Stimulated activated CD4-positive, alpha-beta T cell treated with anti-CD3 and anti-CD28 coated beads, Interleukin-1b, Interleukin-23, amount 100 ng/mL, for 1 hour (primary cell): ENCODE measurements at places on chromosomes 7 and 10.

GRCh38 chr10:114022766-114023597 is 20.7 kb upstream of the ADRB1 start:
- no peak for DNase-seq

- no peak for DNase-seq
Measured at GRCh38 chr7:1899196-1899595, 229.1 kb downstream of the ELFN1 start.

GRCh38 chr10:130026670-130027456 is 62.8 kb upstream of the EBF3 start:
- DNase-seq: no peak

GRCh38 chr10:121683816-121684215 is 85.6 kb upstream of the FGFR2 start:
- no peak for DNase-seq

DNA sequence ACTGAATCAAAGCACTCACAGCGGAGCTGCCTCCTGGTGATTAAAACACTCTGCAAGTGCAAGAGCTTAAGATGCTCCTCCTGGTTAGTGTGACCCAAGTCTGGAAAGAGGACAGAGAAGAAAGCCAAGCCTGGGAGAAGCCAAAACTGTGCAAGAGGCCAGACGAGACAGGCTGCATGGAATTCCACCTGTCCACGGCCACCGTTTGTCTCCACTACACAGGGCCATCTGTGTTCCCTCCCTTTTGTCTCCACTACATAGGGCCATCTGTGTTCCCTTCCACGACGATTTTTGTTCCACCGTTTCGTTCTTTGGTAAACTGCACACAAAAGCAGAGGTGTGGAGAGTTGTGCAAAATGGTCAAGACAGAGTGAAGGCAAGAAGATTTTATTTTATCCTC is 233.0 kb downstream of the DIP2C start:
- no peak for DNase-seq

DNA sequence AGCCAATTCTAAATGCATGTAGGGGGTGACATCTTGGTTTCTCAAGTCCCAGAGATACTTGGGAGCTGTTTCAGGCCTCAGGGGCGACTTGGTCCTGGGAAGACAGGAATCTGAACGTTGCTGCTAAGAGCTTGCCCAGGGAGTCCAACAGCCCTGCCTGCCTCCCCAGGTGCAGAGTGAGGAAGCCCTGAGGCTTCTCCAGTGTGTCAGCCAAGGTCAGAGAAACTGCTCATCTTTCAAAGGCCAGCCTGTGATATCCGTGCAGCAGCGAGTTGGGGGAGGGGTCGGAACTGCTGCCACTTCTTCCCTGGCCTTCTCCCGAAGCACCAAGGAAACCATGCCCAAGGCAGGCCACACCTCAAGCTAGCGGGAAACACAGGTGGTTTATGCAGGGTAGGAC is 9.7 kb downstream of the GDF2 start:
- no peak for DNase-seq

DNA sequence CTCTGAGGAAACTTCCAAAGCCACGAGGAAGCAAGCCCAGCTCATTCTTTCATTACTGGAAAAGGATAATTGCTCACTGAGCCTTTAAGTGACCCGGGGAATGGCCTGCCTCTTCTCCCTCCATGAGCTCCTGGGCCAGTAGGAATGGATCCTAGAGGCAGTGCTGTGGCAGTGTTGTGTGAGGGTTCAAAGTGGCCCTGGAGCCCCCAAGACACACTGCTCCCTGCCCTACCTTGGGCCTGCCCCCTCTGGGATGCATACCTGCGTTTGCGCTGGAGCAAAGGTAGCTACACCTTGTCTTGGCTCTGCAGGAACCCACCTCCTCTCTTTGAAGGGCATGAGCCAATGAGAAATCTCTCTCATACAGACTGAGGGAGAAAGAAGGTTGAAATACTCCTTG is 115.8 kb upstream of the ANLN start:
- no peak for DNase-seq

GRCh38 chr10:129522041-129522585 is 55.1 kb downstream of the MGMT start:
- DNase-seq: no peak

DNA sequence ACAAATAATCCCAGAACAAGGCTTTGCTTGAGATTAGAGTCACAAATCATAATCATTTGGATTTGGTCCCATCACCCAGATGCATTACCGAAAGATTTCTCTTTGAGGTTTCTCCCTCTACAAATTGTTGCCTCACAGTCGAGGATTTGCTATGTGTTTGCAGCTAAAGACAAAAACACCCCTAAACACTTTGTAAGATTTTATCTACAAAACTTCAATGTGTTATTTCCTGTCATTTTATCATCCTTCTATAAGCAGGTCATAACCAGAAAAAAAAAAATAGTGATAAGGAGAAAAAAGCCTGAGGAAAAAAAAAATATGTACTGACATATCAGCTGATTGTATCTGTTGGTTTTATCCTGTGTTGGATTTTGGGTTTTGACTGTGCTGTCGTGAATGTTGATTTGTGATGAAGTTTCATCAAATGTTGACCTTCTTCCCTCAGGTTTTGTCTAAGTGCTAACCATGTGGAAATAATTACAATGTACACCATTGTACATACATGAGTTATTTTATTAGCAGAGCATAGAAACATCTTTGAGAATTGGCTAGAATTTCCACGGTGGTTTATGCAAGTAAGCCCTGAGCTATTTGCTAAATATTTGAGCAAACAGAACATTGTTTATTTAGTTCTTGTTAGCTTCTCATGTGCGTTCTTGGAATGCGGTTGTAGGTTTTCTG is 274.4 kb downstream of the NEBL start:
- DNase-seq: no peak

DNA sequence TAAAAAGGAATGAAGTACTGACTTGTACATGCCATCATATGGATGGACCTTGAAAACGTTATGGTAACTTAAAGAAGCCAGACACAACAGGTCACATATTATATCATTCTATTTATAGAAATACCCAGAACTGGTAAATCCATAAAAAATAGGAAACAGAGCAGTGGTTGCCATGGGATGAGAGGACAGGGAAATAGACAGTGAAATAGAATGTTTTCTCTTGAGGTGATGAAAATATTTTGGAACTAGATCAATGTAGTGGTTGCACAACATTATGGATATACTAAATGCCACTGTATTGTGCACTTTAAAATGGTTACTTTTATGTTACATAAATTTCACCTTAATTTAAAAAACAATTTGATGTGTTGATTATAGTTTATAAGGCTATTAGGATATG is 318.5 kb downstream of the THSD7A start:
- no peak for DNase-seq

DNA sequence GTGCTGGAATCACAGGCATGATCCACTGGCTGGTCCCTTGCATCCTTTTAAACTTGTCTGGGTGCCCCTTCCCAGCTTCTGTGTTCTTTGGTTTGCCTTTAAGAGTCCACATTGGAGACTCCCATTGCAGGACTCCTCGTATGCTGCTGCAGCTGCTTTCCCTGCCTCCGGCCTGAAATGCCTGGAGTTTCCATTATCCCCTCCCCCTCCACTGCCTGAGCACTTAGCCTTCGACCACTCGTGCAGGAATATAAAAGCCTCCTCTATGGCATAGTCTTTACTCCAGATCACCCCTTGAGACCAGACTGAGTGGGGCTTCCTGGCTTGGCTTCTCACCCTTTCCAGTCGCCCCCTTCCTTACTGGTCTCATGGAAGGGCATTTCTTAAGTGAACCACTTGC is 80.2 kb downstream of the RHOBTB1 start:
- no peak for DNase-seq

GRCh38 chr7:116577320-116577871 is 52.6 kb downstream of the CAV1 start:
- no peak for DNase-seq

- DNase-seq: no peak
Measured at GRCh38 chr7:28891192-28891875, 66.8 kb downstream of the TRIL start.

- no peak for DNase-seq
Measured at GRCh38 chr7:81577642-81578340, 192.1 kb downstream of the HGF start.

DNA sequence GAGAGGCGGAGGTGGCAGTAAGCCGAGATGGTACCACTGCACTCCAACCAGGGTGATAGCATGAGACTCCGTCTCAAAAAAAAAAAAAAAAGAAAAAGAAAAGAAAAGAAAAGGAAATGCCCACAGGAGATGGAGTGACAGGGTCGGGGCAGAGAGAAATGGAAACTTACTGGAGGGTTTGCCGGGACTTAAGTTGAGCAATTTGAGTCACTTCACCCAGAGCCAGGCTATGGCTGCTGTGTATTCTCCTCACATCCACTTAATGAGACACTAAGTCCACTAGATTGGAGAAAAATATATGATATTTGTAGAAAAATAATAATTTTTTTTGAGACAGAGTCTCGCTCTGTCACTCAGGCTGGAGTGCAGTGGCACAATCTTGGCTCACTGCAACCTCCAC is 4.6 kb upstream of the PFKFB3 start:
- DNase-seq: no peak

DNA sequence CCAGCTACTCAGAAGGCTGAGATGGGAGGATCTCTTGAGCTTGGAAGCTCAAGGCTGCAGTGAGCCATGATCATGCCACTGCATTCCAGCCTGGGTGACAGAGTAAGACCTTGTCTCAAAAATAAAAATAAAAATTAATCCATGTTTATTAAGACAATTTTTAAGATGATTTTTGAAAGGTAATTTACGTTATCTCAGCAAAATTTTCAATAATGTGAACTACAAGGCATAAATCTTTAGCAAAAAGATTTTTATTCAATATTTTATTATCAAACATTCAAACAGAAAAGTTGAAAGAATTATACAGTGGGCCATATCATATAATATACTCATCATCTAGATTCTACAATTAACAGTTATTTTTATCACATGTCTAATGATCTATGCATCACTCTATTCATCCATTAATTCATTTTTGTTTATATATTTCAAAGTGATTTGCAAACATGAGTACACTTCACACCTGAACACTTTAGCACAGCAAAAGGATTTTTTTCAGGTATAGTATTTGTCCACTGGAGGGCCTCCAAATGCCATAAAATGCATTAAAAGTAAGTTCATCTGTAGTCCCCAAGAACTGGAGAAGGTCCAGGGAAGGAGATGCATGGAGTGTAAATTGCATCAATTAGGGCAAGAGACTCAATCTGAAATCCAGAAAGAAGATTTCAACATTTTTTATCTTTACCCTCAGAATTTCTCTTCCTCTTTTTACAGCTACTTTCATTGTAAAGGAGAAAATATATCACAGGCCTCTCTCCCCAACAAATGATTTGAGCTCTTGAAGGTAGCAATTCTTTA is 38.6 kb upstream of the RSBN1L start:
- DNase-seq: no peak

DNA sequence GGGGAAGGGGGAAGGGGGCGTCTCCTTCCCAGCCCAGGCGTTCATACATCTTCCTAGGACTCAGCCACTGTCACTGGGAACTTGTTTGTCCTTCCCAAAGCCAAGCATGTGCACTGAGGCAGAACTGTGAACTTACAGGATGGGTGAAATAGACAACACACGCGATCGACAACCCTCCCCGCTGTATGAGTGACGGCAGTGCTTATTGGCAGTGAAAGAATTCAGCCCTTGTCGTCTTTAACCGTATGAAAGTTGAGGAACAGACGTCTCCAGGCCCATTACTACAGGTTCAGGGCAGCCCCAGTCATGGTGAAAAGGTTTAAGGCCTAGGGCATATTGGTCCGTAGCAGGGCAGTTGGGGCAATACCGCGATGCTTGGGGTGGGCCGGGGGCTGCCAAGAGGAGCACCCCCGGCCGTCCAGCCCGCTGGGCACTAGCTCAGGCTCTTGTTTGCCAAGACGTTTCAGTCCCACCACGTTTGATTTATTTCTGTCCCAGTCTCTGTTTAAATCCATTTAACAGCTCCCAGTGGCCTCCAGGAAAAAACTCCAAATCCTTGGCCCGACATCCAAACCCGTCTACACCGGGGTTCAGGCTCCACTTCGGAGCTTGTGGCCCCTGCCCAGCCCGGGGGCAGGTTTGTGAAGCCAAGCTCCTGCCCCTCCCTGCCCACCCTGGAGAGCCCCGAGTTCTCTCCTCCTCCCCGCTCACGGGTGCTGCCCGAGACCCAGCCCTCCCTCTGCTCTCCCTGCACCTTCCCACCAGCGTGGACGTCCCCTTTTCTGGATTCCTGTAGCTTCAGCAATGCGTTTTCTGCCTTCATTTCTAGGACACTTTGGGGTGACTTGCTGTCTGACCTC is 159.8 kb downstream of the DNAJB6 start:
- DNase-seq: no peak

- DNase-seq: no peak
Measured at GRCh38 chr7:155296006-155296787, 1.5 kb upstream of the INSIG1 start.

- no peak for DNase-seq
Measured at GRCh38 chr10:101331956-101332355, 22.0 kb upstream of the BTRC start.

DNA sequence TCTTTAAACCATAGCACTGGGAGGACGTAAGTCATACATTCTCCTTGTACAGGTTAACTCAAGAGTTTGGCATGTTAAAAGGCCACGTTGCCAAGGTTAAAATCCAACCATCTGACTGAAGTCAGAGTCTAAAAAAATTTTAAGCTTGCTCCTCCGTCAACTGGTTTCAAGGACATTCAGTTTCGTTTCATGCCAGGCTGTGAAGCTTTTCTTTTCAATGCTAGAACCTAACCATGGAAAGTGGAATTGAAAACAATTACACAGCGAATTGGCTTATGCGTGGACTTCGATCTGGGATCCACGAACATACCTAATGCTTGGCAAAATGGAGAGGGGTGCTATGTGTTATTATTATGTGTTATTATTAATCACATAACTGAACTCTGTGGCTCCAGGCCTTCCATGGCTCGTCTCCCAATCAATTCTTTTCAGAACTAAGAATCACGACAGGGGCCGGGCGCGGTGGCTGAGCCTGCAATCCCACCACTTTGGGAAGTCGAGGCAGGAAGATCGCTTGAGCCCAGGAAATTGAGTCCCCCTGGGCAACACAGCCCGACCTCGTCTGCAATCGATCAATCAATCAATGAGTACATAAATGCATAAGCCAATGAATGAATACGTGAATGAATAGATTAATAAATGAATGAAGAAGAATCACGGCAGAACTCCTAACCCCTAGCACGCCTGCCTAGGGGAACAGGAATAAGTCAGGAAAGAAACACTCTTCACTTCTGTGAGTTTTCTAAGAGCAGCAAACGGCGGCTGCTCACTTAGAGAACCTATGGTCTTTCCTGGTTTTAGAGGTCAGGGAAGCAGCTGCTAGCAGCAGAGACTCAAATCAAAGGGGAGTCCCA is 733 bp upstream of the ARL5B start:
- DNase-seq: no peak

GRCh38 chr7:150453181-150453580 is 2.8 kb downstream of the GIMAP8 start:
- DNase-seq: no peak

- no peak for DNase-seq
Measured at GRCh38 chr10:22849077-22849805, 78.6 kb upstream of the ARMC3 start.

- DNase-seq: no peak
Measured at GRCh38 chr7:42055171-42055570, 181.8 kb downstream of the GLI3 start.

DNA sequence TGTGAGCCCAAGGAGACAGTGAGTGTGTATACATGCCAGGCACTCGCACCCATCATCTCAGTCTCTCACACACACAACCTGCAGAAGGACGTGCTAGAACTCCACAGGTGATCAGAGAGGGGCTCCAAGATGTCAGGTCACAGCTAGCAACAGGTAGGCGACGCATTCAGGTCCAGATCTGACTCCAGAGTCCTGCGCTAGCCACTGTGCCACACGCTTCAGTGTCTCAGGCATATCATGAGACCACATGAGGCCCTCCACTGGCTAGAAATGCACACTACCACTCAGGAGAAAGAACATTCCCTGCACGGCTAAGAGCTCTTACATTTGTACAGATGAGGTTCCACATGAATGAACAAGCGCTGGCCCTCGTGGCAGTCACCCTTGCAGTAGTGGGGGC is 11.5 kb downstream of the AKR1B1 start:
- DNase-seq: no peak
